Tibial nerve (tissue), 4 donors: ENCODE measurements at places on chromosomes 6 and 20. TPM values are rescaled to one million over a fixed set of nuclear protein-coding genes. Genes with fewer than 3 reads are reported as not detected.

- no peak for DNase-seq
Observed at GRCh38 chr20:55057779-55058415, 582.5 kb downstream of the DOK5 start.

DNA sequence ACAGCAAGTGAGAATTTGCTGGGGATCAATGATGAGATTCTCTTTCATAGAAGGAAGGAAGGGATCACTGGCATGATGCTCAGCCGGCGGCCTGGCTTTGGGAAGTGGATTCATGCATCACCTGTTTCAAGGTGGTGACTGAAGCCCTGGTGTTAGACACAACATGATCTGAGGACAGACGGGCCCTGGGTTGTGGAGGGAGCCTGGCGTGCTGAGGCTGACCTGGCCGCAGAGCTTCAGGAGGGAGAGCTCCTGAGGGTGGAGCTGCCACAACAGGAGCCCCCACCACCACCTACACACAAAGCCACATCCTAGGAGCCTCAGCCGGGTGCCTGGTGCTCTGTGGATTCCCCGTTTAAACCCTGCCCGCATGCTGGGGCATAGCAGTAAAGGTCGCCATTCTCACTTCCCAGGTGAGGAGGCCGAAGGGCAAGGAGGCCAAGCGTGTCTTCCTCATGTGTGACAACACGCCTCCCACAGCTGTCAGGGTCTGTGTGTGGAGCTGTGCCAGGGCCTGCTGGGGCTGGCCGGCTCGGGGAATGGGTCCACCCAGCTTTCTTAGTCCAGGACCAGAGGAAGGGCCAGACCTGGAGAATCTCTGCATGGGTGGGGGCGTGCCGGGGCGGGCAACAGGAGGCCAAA, 107.0 kb downstream of the ERMARD start:
- no peak for DNase-seq

GRCh38 chr6:42388046-42388445, 63.7 kb downstream of the TRERF1 start:
- DNase-seq = no peak

SIRPA gene
- total RNA-seq = 53.0 TPM

HSPA12B gene
- total RNA-seq = 14.0 TPM

GRCh38 chr6:80174900-80175572, 68.6 kb downstream of the BCKDHB start:
- DNase-seq = no peak

GRCh38 chr6:33949877-33950435, 146.2 kb upstream of the MLN start:
- DNase-seq = no peak

GRCh38 chr6:10521104-10521808, at the start of gene GCNT2:
TSS of gene GCNT2 (plus strand) at chr6:10521351. CDS start at chr6:10528912, 7,561 bp downstream.
- DNase-seq = no peak

DNA sequence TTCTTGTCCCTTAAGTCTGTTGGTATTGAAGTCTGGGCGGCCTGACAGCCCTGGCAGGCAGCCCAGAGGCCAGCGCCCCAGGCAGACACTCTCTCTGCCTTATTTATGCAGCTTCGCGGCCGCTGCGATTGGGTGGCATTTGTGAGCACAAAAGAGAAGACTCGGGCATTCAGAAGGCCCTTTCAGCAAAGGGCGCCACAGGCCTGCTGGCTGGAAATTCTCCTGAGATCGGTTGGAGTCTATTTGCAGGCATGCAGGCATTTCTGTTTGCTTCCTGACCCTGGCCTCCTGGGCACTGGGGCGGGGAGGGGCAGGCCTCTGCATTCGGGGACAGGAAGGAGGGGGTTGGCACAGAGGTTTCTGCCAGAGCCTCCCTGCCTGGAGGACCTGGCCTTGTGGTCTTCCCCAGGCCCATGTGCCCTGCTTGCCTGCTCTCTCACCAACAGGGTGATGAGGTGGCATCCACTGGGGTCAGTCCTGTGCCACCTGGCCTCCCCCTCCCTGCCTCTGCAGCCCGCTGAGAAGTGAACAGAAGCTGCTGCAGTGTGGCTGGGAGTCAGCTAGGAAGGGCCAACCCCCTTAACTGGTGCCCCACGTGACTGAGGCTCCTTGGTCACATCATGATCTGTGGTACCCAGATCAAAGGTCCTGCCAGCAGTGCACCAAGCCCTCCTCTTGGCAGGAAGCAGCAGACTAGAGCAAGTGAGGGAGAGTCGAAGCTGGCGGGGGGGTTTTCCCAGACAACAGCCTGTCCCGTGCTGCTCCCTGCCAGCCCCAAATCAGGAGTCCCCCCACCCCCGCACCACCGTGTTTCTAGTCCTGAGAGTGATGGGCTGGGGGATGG, 16.6 kb upstream of the CCDC167 start:
- no peak for DNase-seq

DNA sequence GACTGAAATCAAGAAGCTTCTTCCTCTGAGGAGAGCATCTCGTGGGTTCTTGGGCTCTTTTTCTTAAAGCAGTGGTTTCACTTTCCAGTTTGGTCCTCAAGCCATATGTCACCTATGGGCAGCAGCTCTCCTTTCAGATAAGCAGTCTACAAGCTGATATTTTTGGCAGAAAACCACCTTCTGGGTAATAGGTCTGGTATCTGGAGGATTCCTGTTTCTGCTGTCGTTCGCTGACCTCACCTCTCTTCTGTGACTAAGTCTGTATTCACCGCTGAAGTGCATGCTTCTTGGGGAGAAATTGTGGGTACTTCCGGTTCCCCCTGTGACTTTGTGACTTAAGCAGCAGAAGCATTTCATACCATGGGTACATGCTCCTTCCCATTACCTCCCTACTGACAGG, 193.6 kb downstream of the EDN1 start:
- DNase-seq = no peak

LY6G5C gene
- not detected for total RNA-seq

DNA sequence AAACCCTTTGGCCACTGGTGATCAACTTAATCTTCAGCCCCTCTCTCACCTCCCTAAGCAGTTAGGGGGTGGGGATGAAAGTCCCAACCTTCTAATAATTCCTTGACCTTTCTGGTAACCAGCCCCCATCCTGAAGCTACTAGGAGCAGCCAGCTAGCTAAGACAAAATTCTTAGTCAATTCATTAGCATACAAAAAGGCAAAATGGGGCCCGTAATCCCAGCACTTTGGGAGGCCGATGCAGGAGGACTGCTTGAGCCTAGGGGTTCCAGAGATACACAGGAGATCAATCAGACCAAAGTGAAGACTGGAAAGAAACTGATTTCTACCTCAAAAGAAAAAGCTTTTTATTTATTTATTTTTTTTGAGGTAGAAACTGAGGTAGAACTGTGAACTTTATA, 1.8 kb downstream of the ASCC3 start:
- DNase-seq = no peak

GRCh38 chr6:112800439-112800838, 453.3 kb downstream of the RFPL4B start:
- DNase-seq = no peak

TBX18 gene
- total RNA-seq = 50.2 TPM

DNA sequence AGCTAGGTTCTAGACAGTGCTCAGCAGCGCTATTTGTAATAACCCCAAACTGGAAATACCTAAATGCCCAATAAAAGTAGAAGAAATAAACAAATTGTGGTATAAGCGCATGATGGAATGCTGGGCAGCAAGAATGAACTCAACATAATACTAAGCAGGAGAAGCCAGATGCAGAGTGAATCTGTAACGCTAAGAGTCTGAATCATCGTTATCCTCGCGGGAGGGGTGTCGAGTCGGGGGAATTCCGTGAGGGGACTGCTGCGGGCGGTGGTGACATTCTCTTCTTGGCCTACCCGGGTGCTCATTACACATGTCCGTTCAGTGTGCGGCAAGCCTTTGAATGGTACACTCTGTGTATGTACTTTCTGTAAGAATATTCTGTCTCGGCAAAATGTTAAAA, 83.7 kb downstream of the SULF2 start:
- DNase-seq = no peak

DNAH8 gene
- total RNA-seq = not detected

GRCh38 chr6:108762394-108762793, 85.8 kb upstream of the ARMC2 start:
- no peak for DNase-seq

SIRPD gene
- not detected for total RNA-seq

- DNase-seq = no peak
Observed at GRCh38 chr20:36825385-36826104, 50.4 kb upstream of the TLDC2 start.

GRCh38 chr20:35341366-35342028, 49.3 kb upstream of the FAM83C start:
- no peak for DNase-seq

SLC22A2 gene
- not detected for total RNA-seq

TFAP2C gene
- total RNA-seq = 1.3 TPM

DNA sequence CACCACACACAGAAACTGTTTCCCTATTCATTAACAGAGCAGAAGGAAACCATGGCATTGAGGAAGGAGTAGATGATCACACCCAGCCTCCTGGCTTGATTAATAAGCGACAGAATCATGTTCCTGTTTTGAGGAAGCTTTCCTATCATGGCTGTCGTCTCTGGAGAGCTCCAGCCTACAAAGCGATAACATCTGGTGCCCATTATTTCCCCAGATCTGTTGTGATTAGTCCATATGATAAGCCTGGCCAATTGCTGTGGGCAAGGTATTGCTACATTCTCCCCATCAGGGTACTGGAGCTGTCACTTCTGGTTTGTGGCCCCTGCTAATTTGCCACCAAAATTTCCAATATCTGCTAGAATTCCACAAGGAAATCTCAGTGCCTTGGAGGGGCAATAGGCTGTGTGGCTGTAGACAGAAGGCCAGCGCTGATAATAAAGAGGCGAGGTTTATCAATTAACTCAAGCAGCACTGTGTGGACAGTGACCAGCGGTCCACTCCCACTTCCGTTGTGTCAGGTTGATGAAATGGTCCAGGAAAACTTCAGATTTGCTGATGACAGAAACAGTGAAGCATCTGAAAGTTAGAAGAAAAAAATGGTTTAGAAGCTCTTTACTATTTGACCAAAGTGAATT, 66.4 kb downstream of the OLIG3 start:
- DNase-seq = no peak

DNA sequence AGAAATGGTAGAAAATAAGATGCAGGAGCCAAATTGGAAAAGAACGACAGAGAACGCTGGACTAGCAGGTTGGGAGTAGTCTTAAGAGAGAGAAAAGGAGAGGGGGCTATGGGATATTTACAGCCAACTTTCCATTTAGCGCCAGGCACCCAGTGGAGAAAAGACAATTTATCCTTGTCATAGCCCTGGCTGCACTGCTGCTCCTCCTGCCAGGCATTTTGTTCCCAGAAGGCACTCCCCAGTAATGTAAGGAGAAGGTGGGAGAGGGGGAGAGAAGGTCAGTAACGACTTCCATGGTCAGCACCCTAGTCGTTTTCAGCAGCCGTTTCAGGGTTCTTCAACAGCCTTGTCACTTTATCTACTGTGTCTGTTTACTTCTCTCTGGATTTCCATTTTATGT, 159.0 kb downstream of the TRMT11 start:
- DNase-seq = no peak

RAB44 gene
- 0.87 TPM for total RNA-seq

CST4 gene
- total RNA-seq = not detected

MTFR2 gene
- total RNA-seq = 0.30 TPM

- no peak for DNase-seq
Observed at GRCh38 chr6:114064862-114065261, 93.9 kb upstream of the HDAC2 start.

DNA sequence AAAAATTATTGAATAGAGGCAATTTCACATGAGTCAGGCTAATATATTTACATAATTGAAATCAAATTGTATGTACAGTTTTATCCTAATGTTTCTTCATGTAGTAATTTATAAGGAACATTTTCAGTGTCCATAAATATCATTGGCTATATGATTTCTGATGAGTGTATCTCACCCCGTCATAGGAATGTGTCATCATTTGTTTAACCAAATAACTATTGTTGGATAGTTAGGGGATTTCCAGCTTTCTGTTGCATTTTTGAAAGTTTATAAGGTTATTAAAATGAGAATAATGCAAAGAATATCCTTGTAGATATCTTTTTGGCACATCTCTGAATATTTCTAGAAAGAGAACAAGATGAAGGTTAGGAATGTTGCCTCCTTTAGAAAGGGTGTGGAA, 39.0 kb downstream of the SYTL3 start:
- DNase-seq = no peak

TP53RK gene
- total RNA-seq = 22.7 TPM

ZC3H12D gene
- 7.2 TPM for total RNA-seq

DNA sequence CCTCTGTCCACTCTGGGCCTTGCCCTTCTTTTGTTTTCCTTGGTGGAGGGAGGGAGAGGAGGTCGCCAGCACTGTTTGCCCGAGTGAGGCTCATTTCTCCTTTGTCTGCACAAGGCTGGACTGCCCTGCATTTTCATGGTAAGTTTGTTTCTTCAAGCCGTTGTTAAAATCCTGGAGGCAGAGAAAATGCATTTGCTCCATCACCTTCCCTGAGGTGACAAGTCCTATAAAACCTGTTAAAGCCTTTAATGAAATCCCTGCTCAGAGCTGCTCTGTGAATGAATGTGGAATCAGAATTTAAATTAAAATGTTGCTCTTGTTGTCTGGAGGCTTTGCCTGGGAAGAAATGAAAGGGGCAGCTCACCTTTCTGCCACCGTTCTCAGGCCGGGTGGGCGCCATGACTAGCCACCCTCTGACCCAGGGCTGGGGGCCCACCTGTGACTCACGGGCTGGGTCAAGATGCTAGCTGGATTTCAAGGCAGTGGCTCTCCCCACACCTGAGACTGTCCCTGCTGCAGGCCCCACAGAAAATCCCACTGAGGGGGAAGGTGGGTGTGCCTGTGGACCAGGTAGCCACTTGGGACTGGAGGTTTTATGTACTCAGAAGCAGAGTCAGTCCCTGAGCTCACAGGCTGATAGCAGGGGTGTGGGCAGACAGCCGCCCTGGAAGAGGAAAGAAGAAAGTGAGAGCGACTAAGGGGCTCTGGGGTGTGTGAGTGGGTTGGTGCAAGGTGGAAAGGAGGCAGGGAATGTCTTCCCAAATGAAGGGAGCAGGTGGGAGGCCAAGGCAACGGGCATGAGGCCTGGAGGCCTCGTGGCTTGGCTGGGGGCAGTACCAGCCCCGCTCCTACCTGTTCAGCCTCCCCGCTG, 24.0 kb upstream of the MYT1 start:
- no peak for DNase-seq

GRCh38 chr6:15242937-15243614, 2.8 kb upstream of the JARID2 start:
- no peak for DNase-seq

- DNase-seq = no peak
Observed at GRCh38 chr6:114588726-114589125, 245.9 kb upstream of the HS3ST5 start.

- DNase-seq = no peak
Observed at GRCh38 chr20:35845561-35845960, 73.7 kb downstream of the PHF20 start.

DNA sequence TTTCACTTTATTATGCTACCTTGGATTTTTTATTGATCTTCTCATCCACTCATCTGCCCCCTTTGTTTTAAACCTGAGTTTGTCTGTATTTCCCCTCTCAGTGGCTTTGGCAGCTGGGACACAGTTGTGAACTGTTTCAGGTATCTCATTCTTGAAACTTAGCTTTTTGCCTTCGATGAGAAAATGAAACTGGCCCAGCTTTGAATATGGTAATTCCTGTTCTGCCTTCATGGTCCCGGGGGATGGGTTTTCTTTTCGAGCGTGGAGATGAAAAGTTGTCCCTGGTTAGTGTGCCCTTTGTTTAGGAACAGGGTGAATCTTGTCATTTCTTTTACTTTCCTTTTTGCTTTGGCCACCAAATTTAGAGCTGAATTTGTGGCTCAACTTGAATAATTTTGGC, 25.6 kb downstream of the DHX35 start:
- DNase-seq = no peak

- no peak for DNase-seq
Observed at GRCh38 chr6:148231572-148231971, 111.1 kb upstream of the SASH1 start.

- DNase-seq = no peak
Observed at GRCh38 chr6:37010402-37010892, 5.0 kb downstream of the FGD2 start.

SPATS1 gene
- total RNA-seq = not detected

ZBTB22 gene
- 13.8 TPM for total RNA-seq
